Hippocampal formation (tissue), 2 donors: ENCODE measurements at places on chromosomes 6 and 20.
A peak's percentile ranks its signal among the peaks of the same experiment; 100 is the strongest.

DNA sequence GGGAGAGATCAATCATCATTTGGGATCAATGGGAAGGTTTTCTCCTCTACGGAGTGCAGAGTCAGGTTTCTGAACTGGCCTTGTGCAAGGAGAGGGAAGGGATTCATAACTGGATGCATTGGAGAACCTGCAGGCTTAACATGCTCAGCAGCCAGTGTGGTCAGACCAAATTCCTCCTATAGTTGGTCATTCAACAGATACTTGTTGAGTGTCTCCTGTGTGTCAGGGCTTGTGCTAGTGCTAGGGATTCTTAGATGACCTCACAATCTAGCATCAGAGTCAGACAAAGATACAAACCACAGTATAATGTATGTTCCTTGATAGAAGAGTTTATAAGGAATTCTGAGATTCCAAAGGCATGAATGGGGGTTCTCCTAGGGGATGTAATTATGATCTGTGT, 23.9 kb downstream of the RALY start:
- DNase-seq = no peak

- no peak for DNase-seq
These were observed 50.2 kb downstream of the TRAM2 start for GRCh38 chr6:52526634-52527033.

DNA sequence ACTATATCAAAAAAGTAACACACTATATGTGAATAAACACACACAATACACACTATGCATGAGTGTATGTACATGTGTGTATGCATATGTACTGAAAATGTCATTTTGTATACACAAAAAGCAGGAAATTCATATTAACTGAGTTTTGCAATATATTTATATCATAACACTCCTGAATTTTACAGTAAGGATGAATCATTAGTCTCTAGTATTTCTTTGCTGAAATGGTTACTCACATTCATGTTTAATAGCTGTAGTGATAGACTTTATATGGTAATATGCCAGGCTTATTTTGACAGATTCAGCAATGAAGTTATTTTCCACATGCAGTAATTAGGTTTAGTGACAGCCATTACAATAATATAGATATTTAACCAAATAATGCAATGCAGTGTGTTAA, 1216.2 kb upstream of the CITED2 start:
- DNase-seq = no peak

- DNase-seq = no peak
These were observed 70.9 kb downstream of the ATP9A start for GRCh38 chr20:51697096-51697826.

DNA sequence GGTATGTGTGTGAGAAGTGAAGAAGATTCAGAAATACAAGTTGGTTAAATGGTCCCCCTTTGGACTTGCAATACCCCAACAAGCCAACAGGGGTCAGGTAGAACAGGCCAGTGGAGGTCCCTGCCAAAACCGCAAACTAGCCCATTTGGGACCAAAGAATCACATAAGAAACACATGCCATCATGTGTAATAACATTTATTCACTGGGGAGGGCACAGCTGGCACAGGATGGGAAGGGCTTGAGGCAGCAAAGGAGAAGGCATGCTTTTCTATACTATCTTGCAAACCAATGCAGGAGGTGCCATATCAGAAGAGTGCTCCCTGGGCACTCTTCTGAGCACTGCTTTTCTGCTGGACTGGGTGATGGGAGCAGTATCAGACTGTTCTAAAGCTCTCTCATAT, 116.1 kb upstream of the TRAF3IP2 start:
- DNase-seq = no peak

GRCh38 chr6:136717716-136717990, 74.6 kb downstream of the MAP3K5 start:
- DNase-seq = no peak

DNA sequence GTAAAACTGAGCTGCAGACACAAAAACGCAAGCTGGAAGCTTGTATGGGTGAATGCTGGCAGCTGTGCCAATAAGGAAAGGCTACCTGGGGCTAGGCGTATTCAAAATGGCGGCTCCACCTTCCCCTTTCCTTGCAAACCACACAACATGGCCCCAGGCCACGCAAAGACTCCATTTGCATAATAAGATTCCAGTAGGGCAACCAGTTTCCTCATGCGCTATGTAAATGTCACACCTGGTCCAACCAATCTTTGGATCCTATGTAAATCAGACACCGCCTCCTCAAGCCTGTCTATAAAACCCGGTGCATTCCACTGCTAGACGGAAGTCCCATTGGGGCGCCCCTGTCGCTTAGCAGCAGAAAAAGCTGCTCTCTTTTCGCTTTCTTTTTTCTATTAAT, 505.9 kb upstream of the BTBD3 start:
- DNase-seq = no peak

DNA sequence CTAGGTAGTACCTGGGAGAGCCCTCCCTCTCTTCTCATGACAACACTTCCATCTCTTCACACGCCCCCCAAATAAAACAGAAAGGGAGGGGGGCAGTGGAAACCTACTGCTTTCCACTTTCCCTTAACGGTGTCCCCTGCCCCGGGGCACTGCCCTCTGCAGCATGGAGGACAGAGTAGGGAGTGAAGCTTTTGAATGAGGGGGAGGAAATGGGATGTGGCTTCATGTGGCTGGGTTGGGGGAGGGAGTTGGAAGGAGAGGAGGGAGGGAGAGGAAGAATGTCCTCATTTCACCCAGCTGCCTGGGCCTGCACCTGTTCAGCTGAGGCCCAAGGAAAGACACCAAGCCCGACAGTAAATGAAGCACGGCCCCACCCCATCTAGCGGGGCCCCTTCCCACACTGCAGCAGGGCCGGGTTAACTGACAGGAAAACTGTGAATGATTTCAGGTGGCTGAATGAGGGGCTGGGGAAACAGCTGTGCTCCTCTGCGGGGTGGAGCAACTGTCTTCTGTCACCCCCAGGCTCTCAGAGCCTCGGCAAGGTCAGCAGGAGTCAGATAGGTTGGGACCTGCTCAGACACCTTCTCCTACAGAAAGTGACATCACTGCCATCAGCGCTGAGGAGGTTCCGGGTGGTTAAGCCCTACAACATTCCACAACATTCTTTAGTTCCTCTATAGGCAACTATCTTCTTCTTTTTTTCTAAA, 40.0 kb upstream of the TAF8 start:
- no peak for DNase-seq

- DNase-seq = no peak
These were observed 163.3 kb downstream of the VEGFA start for GRCh38 chr6:43933148-43933885.

- no peak for DNase-seq
These were observed 274.1 kb upstream of the ARID1B start for GRCh38 chr6:156502969-156503504.

DNA sequence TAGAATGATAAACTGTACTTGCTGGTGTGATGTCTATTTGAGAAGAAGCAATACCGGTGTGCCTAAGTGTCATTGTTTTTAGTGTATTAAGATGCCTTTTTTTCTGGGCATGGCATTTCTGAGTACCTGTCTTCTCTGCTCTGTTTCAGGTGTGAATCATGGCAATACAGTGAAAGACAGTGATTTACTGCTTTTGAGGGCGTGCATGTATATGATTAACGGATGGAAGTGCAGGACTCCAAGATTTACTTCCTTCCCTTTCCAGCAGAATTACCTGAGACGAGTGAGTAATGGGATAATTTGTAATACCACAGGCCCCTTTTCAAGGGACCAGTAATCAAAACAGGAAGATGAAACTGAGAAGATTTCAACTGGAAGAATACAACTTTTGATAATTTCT, 315.8 kb downstream of the SOX4 start:
- no peak for DNase-seq

DNA sequence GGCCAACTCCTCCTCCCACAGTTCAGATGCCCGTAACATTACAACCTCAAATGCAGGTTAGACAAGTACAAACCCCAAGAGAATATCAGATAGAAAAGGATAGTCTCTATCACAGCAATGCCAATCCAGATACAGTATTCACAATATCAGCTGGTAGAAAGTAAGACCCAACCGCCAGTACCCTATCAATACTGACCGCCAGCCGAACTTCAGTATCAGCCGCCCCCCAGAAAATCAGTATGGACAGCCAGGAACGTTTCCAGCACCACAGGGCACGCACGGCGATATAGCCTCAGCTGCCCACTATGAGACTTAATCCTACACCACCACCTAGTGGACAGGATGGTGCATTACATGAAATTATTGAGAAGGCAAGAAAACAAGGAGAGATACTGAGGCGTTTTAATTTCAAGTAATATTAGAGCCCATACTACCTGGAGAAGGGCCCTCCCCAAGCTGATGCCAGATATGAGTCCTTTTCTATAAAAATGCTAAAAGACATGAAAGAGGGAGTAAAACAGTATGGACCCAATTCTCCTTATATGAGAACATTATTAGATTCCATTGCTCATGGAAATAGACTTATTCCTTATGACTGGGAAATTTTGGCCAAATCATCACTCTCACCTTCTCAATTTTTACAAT, 17.6 kb upstream of the EIF2S2 start:
- peak; percentile 56 for DNase-seq

GRCh38 chr6:137119196-137120104, 54.0 kb downstream of the IL22RA2 start:
- DNase-seq = no peak

DNA sequence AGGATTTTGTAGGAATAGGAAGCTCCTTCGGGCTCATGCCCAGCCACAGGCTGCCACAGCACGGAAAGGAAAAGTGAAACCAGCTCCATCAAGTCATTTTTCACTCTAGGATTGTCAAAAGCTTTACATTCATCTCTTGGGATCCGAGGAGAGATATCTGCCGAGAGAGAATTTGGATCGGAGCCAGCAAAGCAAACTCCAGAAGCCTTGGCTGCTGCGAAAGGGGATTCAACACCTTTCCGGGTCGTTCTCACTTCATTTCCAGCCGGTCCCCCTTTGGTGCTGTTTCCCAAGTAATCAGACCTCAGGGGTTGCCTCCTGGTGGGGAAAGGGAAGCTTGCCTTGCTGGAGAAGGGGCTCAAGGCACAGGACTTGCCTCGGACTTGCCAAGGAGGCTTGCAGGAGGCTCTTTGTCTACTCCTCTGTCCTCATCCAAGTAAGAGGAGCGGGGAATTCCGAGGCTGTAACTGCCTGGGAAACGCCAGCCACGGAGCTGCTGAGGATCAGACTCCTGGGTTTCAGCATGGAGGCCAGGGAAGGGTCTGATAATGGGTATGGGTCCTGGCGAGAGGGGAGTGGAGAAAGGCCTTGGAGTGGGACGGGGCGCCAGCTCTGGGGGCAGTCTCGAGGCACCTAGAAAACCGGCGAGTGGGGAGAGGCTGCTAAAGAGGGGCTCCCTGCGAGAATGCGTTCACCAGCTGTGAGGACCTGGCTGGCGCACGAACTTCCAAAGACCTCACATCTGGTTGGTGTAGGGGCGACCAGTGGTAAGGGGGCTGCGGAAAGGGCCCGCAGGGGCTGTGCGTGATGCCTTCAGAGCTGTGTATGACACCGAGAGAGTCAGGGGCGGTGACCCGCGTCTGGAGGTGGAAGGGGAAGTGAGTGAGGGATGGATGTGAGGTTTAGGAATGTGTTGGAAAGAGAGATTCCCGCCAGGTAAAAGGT, 702 bp downstream of the ETV7 start:
- DNase-seq = no peak

DNA sequence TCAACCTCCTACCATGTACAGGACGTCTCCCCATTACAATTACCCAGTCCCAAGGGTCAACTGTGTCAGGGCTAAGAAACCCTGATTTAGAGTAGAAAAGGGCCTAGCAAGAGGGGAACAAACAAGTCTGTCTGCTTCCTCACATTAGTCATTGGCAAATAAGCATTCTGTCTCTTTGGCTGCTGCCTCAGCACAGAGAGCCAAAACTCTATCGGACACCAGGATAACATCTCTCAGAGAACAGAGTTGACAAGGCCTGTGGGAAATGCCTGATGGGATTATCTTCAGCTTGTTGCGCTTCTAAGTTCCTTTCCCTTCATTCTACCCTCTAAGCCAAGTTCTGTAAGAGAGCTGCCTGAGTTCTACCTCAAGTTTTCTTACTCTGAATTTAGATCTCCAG, 19.0 kb upstream of the VSX1 start:
- no peak for DNase-seq

GRCh38 chr20:21167261-21167660, 41.4 kb downstream of the KIZ start:
- DNase-seq = no peak

DNA sequence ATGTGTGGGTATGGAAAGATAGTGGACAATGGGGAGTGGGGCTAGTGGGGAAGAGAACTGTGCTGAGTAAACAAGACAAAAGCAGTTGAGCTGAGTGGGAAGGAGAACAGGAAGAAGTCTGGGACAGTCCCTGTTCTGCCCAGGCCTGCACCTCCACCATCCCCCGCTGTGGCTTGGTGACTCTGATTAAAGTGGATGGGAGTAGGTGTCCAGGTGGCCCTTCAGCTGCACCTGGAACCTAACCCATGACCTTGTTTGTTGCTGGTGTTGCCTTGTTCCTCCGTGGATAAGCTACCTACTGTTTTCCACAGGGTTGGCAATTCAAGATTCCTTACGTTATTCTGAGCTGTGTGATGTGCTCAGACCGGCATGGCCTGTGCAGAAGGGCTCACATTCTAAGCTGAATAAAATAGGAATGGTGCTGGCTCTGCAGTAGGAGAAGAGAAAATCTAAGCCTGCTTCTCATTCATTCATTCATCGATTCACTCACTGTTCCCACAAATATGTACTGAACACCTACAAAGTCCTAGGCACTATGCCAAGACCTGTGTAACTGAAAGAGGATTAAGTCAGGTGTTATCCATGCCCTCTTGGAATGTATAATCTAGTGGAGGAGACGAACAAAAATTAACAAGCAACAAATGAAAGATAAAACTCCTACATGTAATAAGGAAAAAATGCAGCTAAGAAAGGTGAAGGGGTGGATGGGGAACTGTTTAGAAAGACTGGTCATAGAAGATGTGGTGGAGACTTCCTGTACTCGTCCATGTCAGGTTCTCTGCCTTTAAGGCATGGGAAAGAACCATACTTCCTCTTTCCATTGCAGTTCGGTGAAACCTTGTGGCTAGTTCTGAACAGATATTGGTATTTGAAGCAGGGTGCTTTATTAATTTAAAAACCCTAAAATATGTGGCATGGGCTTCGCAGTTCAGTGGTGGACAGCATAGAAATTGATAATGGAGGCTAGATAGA, 10.1 kb upstream of the CALHM6 start:
- no peak for DNase-seq

DNA sequence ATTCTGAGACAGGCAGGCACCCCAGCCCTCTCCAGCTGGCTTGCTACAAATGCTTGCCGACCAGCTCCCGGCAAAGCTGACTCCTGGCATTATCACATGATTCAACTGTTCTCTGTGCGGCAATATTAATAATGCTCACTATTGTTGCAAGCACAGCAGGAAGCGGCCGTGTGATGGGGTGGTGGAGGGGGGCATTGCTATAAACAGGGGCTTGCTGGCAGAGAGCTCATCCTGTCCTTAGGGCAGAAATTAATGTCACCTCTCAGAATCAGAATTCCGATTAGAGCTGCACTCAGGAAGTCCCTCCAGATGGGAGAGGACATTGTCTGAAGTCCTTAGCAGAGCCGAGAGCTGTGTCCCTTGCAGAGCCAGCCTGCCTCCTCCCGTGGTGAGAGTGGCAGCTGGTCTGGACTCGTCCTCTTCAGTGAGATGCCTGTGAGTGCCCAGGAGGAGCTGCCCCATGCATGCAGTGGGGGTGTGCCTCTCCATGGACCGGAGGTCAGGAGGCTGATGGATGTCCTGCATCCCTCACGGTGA, 162.5 kb downstream of the CDH4 start:
- DNase-seq = no peak
